Stimulated activated naive B cell treated with anti-CD40 and anti-IgM and Interleukin-4, amounts not matched to agents 10 μg/mL and 1 μg/mL and 100 μg/mL, for 72 hours (primary cell): ENCODE measurements at places on chromosomes 7 and 10.
A peak's percentile ranks its signal among the peaks of the same experiment; 100 is the strongest.

DNA sequence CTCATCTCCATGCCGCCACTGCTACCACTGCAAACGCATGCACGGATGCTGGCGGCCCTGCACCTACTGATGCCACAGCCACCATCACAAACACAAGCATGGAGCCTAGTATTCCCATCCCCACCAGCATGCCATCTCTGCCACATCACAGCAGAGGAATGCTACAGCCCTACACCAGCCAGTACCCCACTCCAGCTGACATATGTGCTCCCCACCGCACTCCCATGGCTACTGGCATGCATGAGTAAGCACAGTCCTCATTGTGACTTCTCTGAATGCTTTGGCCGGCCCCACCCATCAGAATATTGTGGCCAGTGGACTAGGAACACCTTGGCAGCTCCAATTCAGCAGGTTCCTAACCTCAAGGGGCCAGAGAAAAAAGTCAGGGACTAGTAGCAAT is 705.5 kb downstream of the POM121L12 start:
- no peak for DNase-seq

DNA sequence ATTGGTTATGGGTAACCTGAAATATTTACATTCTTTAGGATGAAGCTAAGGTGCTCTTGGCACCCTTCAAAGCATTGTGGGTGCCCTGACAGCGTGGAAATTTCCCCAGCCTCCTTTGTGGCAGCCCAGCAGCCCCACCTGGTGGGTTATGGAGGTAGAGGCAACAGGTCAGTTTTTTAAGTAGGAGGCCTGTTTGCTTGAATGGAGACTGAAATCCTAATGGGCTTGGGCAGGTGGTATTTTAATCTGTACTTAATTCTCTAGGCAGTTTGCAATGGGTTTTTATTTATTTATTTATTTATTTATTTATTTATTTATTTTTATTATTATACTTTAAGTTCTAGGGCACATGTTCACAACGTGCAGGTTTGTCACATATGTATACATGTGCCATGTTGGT is 139.4 kb downstream of the EPC1 start:
- peak; percentile 13 for DNase-seq

GRCh38 chr10:99766302-99766681 is 16.1 kb upstream of the ABCC2 start:
- DNase-seq, result no peak

GRCh38 chr7:133948588-133948987 is 178.6 kb upstream of the LRGUK start:
- DNase-seq, result no peak

- no peak for DNase-seq
Observed at GRCh38 chr7:149330914-149331567, 69.0 kb downstream of the ZNF783 start.

GRCh38 chr10:100803908-100804307 is 58.5 kb downstream of the PAX2 start:
- DNase-seq, result no peak

DNA sequence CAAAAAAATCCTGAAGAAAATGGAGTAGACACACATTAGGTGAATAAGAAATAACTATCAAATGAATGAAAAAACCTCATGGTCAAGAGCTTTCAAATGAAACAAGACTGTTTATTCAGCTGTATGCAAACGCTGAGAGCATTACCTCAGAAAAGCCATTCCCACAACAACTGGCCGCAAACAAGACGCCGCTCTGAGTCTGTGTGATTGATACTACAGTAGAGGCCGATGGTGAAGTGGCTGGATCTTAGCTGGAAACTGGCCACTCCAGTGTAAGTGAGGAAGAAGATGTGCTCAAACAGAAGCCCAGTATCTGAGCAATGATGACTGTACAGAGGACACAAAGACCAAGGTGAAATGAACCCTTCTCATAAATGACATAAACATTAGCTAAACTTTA is 252.4 kb upstream of the GHITM start:
- no peak for DNase-seq

GRCh38 chr7:108329514-108329913 is 126.7 kb downstream of the NRCAM start:
- no peak for DNase-seq

DNA sequence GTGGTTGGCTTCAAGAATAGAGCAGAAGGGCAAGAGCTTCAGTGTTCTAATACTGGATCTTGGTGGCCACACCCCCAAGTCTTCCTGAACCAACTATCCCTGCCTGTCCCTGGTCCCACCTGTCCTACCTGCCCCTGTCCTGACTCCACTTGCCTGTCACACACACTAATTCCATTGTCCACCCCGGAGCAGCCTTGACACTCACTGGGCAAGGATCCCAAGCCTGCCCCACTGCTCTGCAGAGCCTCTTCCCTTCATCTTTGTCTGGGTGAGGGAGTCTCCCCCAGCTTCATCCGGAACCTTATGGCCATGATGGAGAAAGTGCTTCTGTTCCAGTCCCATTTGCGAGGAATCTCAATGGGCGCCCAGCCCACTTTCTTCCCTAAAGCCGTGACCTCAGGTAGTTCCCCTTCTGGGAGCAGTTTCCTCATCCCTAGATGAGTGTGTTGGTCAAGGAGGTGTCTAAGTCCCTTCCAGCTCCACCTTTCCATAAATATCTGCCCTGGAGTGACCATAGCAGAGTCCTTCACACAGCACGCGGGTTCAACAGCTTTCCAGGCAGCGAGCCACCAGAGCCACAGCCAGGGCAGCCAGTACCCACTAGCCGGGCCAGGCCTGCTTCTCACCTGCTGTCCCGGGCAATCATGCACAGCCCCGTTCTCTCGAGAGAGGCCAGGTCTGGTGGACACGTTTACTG is 61.5 kb downstream of the VIPR2 start:
- no peak for DNase-seq

GRCh38 chr7:24381894-24382505 is 98.0 kb downstream of the NPY start:
- DNase-seq, result no peak

- DNase-seq, result no peak
Observed at GRCh38 chr7:147014286-147014955, 897.8 kb downstream of the CNTNAP2 start.

DNA sequence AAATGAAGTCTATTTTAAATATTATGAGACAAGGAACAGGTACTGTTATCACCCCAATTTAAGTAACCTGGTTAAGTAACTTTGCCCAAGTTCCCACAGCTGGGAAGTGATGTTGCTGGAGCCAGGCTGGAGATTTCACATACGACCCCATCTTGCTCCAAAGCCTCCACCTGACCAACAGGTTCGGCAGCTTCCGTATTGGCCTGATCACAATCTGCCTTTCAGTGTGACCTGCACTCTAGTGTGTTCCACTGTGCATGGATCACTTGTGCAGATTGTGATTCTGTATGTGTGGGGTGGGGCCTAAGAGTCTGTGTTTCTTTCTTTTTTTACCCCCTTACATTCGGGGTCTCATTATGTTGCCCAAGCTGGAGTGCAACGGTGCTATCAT is 66.1 kb downstream of the PRTFDC1 start:
- no peak for DNase-seq

- DNase-seq, result no peak
Observed at GRCh38 chr10:133401500-133401899, 7.5 kb downstream of the MTG1 start.

- DNase-seq, result no peak
Observed at GRCh38 chr10:53765311-53765710, 992.7 kb upstream of the MBL2 start.

DNA sequence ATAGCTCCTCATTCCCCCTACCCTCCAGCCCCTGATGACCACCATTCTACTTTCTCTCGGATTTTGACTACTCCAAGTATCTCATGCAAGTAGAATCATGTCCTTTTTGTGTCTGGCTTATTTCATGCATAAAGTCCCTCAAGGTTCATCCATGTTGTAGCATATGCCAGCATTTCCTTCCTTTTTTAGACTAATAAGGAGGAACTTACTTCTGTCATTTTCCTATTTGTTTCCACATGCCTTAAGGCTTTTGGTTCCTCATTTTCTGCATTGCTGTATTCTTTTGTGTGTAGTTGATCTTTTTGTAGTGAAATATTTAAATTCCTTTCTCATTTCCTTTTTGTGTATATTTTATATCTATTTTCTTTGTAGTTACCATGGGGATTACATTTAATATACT is 376.9 kb downstream of the CALN1 start:
- DNase-seq, result no peak

GRCh38 chr7:135553346-135553745 is 4.4 kb upstream of the NUP205 start:
- no peak for DNase-seq

DNA sequence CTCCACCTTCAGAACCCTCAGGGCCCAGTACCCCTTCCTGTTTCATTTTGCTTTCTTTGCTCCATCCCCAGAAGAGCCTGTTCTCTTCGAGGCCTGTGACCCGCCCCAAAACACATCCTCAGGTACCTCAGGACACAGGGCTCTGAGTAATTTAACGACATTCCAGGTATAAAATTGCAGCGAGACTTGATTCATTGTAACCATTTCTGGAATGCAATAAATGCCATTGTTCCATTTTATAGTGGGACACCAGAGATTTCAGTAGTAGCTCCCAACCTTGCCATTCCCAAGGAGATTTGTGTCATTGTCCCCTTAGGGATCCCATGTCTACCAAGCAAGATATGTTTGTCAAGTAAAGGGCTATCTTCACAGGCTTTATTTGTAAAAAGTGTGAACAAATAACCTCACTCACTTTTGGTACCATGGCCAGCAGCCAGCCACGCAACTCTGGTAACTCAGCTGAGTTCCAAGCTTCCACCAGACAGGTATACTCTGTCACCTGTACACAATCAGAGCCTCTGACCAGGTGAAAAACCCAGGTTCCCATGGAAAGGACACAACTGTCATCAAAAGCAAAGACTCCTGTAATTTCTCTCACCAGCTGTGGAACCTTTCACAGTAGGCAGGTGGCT is 441.3 kb downstream of the PLXNA4 start:
- no peak for DNase-seq

- DNase-seq, result no peak
Observed at GRCh38 chr7:129470411-129470810, 31.9 kb upstream of the SMKR1 start.

- no peak for DNase-seq
Observed at GRCh38 chr10:71312811-71313789, 6.0 kb upstream of the SLC29A3 start.

DNA sequence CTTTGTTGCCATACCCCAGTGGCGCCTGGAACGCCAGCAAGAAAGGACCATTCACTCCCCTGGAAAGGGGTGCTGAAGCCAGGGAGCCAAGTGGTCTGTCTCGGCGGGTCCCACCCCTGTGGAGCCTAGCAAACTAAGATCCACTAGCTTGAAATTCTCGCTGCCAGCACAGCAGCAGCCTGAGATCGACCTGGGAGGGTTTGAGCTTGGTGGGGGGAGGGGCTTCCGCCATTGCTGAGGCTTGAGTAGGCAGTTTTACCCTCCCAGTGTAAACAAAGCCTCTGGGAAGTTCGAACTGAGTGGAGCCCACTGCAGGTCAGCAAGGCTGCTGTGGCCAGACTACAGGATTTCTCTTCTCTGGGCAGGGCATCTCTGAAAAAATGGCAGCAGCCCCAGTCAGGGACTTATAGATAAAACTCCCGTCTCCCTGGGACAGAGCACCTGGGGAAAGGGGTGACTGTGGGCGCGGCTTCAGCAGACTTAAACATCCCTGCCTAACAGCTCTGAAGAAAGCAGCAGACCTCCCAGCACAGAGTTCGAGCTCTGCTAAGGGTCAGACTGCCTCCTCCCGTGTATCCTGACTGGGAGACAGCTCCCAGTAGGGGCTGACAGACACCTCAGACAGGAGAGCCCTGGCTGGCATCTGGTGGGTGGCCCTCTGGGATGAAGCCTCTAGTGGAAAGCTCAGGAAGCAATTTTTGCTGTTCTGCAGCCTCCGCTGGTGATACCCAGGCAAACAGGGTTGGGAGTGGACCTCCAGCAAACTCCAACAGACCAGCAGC is 281.1 kb upstream of the SP4 start:
- DNase-seq, result no peak

DNA sequence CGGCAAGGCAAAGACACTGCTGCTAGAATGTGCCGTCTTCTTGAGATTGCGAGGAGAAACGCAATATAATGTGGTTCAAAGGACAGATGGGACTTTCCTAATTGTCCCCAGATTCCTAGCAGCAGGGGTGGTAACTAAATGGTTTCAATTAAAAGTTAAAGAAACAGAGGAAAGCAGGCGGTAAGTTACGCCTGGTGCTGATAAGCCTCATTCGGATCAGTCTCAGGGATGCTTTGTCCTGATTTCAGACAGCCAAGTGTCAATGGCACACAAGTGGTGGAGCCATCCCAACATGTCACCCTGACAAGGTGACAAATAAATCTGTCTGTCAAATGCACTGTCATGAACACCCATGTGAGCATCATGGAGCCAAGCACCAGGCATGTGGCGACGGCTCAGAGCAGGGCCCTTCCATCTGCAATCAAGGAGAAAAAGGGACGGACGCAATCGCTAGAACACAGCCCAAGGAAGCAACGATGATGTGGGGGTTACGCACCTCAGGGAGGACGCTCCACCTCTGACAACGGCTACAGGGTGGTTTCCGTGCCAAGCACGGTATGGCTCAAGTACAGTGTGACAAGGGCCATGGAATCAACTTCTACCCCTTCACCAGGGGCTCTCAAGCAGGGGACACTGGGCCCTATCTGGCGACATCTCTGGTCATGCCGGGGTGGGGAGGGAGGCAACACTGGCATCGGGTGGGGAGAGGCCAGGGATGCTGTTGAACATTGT is 66.2 kb downstream of the CTBP2 start:
- DNase-seq, result no peak

DNA sequence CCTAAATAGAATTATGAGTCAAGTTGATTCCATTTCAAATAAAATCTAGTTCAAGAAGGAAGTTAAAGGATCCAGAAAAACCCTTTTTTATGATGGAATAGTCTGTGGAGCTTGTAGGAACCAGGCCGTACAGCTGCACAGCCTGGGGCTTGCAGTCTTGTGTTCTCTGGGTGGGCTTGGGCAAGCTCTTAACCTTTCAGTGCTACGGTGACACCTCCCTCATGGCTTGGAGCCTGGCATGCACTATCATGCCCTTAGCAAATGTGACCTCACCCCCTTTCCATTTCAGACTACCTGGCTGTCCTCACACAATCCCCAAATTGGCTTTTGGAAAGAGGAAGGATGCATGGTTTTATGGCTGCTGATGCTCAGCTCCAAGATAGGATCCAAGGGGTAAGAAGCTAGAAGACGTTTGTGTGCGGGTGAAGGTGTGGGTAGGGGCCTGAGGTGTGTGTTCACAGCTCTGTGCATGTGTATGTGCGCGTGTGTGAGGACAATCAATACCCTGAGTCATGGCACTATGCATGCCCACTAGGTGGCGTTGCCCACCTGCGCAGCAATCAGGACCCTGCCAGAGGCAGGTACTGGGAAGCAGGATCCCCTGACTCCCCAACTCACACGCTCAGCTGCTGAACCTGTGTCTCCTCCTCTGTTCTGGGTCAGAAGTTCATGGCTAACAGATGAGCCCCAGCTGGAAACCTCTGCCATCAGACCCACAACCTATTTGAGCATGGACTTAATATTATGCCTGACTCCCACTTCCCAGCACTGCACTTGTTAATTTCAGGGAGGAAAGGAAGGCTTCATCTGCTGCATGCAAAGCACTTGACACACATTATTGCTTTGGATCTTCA is 113.4 kb downstream of the PTPN20 start:
- peak; percentile 43 for DNase-seq
